T-cell (primary cell): ENCODE measurements at places on chromosomes 12 and 14. TPM values are rescaled to one million over a fixed set of nuclear protein-coding genes. Genes with fewer than 3 reads are reported as not detected.

Gene KRT6A
- total RNA-seq: not detected

Gene NINJ2
- 2.6 TPM for total RNA-seq

Gene ZCCHC8
- total RNA-seq: 41.9 TPM

DNA sequence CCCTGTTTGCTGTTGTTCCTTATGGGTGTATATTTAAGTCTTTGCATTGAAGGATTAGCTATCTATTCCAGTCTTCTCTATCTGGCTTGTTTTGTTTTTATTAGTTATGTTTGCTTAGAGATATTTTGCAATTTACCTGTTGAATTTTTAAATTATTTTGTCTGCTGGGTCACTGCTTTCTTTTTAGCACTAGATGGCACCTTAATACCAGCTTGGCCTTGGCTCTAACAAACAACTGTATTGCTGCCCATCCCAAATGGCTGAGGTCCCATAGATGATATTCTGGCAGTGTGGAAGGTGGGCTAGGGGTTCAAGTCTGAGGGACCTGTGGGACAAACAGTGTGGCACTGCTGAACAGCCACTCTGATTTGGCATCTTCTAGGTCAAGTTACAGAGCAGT is 144.0 kb upstream of the FBXO33 start:
- no peak overlapping the region for H3K27ac ChIP-seq
- no peak for DNase-seq
- no peaks in the 10 kb centered on the region for H3K27me3 ChIP-seq
- H3K36me3 ChIP-seq: no peaks in the 10 kb centered on the region
- H3K4me3 ChIP-seq: no peak overlapping the region

GRCh38 chr12:66051361-66051760 is 79.2 kb downstream of the LLPH start:
- no peak for DNase-seq
- no peak overlapping the region for H3K4me3 ChIP-seq
- no peaks in the 10 kb centered on the region for H3K36me3 ChIP-seq
- no peaks in the 10 kb centered on the region for H3K27me3 ChIP-seq

- no peaks in the 10 kb centered on the region for H3K36me3 ChIP-seq
- H3K27me3 ChIP-seq: no peaks in the 10 kb centered on the region
- H3K4me1 ChIP-seq: no peaks in the 10 kb centered on the region
- no peak overlapping the region for H3K4me3 ChIP-seq
- H3K27ac ChIP-seq: no peak overlapping the region
These were observed 67.2 kb downstream of the WSCD2 start for GRCh38 chr12:108196319-108196718.

DNA sequence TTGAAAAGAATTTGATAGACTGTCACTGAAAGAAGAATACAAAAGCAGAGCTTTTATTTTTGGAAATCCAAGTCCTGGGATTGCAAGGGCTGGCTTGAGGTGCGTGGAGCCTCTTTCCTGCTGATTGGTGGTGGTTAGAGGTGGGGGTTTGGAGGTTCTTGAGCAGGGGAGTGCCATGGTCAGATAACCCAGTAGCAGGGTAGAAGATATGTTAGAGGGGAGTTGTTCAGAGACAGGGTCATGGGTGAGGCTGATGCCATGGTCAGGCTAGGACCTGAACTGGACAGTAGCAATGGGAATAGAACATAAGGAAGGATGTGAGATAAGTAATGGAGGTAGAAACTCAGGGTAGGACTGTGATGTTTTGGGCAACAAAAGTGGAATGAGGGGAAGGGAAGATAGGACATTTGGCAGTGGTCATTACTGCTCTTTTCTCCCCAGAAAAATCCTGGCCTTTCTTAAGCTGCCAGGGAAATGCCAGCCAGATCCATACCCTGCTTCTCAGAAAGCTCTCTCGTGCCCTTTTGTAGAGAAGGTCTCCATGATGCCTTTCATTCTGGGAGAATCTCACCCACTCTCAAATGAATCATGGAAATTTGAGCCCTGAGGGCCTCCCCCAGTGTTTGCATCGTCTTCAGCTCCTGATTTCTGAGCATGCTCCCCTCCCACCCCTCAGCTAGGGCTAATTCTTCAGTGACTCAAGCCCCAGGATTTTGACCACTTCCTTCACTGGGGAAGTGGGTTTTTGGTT is 9.5 kb downstream of the EMP1 start:
- no peak overlapping the region for H3K4me3 ChIP-seq
- DNase-seq: no peak
- no peak overlapping the region for H3K27ac ChIP-seq
- H3K36me3 ChIP-seq: no peaks in the 10 kb centered on the region
- peaks cover 6% of the 10 kb centered on the region for H3K4me1 ChIP-seq
- H3K27me3 ChIP-seq: no peaks in the 10 kb centered on the region

DNA sequence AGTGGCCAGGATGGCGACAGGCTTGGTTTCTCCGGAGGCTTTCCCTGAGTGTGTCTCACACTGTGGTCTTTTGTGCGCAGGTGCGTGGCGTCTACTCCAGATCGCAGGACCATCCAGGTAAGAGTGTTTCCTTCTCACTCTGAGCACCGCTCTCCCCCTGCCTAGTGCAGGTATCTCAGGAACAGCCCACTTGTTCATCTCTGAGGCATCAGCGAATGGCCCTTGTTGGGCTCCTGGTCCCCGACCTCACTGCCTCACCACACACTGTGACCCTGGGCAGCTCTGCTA is 781 bp downstream of the ADGRD1 start:
- no peak overlapping the region for H3K27ac ChIP-seq
- H3K36me3 ChIP-seq: no peaks in the 10 kb centered on the region
- no peak for DNase-seq
- no peak overlapping the region for H3K4me3 ChIP-seq
- H3K27me3 ChIP-seq: peaks cover 31% of the 10 kb centered on the region
- H3K4me1 ChIP-seq: no peaks in the 10 kb centered on the region

GRCh38 chr14:72401632-72402376 is 469.6 kb downstream of the RGS6 start:
- no peak overlapping the region for H3K27ac ChIP-seq
- DNase-seq: peak; percentile 8
- no peak overlapping the region for H3K4me3 ChIP-seq
- H3K4me1 ChIP-seq: peaks cover 7% of the 10 kb centered on the region

DNA sequence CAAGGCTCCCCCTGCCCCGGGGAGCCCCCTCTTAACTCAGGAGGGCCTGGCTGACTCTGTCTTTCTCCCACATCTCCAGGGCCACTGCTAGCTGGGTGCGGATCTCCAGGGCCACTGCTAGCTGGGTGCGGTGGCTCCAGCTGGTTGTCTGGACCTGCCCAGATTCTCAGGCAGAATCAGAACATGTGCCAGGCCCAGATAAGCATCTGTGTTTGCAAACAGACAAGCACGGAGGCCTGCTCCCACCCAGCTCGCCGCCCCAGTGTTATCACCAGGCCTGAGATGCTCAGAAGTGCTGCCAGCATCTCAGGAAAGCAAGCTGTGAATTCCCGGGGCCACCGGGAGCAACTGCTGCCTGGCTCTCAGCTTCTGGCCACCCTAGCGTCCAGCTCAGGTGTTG is 98.4 kb upstream of the FZD10 start:
- H3K27me3 ChIP-seq: peaks cover 10% of the 10 kb centered on the region
- H3K27ac ChIP-seq: no peak overlapping the region
- H3K4me3 ChIP-seq: no peak overlapping the region
- no peaks in the 10 kb centered on the region for H3K36me3 ChIP-seq
- no peak for DNase-seq
- H3K4me1 ChIP-seq: no peaks in the 10 kb centered on the region

DNA sequence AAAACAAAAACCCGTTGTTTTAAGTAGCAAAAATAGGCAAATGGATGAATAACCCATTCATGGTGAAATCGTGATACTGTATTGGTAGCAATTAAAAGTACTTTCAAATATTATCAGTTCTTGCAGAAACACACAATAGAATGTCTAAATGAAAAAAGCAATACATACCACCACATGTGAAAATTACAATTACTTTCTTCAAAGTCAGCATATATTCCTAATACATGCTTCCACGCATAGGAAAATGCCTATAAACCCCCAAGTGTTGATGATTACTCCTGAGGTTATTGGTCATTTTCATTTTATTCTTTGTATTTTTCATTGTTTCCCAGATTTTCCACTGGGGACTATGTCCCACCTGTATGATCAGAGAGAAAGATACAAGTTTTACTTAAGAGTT is 15.2 kb downstream of the DDX55 start:
- H3K4me3 ChIP-seq: no peak overlapping the region
- no peak for DNase-seq
- no peaks in the 10 kb centered on the region for H3K27me3 ChIP-seq
- H3K36me3 ChIP-seq: peaks cover 91% of the 10 kb centered on the region
- H3K27ac ChIP-seq: no peak overlapping the region
- peaks cover 5% of the 10 kb centered on the region for H3K4me1 ChIP-seq

GRCh38 chr12:65761301-65761700 is 63.0 kb upstream of the HMGA2 start:
- H3K4me1 ChIP-seq: no peaks in the 10 kb centered on the region
- H3K27ac ChIP-seq: no peak overlapping the region
- no peaks in the 10 kb centered on the region for H3K36me3 ChIP-seq
- no peaks in the 10 kb centered on the region for H3K27me3 ChIP-seq

DNA sequence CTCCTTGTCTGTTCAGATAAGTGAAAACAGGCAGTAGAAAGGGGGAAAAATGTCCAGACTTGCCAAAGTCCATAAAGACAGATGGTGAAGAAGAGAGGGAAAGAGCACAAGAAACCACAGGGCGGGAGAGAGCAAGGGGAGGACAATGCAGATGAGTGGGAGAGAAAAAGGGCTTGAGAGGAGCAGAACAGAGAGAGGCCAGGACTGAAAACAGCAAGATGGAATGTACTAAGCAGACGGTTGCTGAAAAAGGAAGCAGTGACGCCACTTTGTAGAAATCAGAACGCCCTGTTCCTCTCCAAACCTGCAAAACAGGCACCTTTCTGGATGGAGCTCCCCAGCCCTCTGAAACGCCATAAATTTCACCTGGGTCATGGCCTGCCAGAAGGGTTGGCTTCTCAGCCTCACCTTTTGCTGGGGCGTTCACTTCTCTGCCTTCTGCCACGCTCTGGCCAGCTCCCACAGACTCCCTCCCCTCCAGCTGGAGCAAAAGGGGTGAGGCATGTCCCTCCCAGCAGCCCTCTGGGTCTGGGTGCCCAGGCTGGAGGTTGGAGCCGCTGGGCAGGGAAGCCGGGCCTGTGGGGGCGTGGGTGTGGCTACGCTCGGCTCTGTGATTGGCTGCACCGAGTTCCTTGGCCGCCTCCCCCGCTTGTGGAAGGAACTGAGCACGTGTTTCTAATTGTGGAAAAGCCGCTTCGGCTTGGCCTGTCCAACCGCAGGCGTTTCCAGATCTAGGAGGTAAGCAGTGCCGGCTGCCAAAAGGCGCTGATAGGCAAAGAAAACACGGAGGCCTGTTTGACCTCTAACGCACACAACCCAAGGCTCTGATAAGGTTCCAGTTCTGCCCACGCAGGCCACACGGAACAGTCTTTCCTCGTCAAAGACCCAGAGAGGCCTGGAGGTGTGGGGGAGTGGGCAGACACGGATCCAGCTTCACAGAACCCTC is 29.3 kb downstream of the SLC7A8 start:
- no peaks in the 10 kb centered on the region for H3K27me3 ChIP-seq
- peaks cover 25% of the 10 kb centered on the region for H3K4me1 ChIP-seq
- H3K27ac ChIP-seq: no peak overlapping the region
- no peaks in the 10 kb centered on the region for H3K36me3 ChIP-seq
- H3K4me3 ChIP-seq: no peak overlapping the region

DNA sequence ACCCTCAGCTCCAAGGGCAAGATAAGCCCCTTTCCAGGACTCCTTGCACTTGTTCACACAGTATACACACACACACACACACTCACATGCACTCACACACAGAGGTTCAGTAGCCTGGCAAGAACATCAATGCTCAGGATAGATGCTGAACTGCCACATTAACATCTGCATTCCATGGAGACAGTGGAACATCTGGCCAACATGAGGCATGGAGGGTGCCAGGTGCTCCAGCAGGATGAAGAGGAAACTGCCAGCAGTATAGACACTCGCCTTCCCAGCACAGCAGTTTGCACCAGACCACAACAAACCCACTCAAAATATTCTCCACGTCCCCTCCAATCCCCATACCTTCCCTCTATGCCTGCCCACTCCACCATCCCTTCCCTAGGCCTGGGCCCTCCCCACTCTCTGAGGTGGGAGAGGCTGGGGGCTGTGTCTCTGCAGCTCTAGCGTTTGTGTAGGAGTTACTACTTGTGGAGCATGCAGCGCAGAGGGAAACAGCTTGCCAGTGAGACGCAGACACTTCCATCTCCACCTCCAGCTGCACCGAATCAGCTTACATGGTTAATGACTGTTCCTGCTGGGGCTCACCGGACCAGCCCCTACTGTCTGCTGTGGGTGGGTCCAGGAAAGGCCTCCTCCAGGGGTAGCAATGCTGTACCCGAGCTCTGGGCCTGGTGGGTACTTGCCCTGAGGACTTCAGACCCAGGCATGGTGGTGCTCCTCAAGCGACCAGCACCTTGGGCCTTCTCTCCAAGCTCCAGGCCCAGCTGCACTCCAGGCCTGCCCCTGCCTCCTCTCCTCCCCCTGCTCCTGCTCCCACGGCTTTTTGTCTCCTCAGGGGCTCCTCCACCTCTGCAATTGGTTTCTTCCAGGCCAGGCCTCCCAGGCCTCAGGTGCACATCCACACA is 18.6 kb upstream of the PLEKHG3 start:
- no peak overlapping the region for H3K4me3 ChIP-seq
